ENCODE measurements at places on chromosomes 2 and 18.

- no peak for DNase-seq
Measured at GRCh38 chr2:71070294-71071093, 2.0 kb downstream of the NAGK start.

DNA sequence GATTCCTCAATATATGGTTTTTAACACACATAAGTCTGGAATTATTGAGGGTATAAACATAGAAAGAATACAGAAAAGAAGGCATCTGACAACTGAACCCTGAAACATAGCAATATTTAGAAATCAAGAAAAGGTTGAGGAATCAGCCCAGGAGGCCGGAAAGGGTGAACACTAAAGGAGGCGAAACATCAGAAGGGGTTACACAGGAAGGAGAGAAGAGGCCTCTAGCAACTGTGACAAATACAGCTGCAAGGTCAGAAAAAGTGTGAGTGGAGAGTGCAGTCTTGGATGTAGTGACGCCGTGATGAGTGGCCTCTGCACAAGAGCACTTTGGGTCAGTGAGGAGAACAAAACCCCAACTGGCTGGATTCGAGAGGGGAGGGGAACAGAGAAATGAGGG lies 70.7 kb downstream of the SLC9A2 start:
- no peak for DNase-seq

DNA sequence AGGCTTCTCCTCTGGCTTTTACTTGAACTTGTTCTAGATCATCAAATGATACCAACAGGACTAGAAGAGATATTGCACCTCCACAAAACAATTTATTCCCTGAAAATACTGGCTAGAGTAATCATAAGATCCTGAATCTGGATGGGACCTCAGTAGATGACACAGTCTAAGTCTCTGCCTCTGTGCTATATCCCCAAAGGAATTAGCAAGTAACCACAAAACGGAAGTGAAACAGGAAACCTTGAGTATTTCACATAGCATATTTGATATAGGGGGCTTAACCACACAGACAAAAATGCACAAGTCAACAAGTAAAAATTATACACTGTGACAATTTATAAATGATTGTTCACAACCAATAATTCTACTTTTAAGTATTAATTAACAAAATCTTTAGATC lies 456.9 kb upstream of the TNP1 start:
- DNase-seq = peak; percentile 74

DNA sequence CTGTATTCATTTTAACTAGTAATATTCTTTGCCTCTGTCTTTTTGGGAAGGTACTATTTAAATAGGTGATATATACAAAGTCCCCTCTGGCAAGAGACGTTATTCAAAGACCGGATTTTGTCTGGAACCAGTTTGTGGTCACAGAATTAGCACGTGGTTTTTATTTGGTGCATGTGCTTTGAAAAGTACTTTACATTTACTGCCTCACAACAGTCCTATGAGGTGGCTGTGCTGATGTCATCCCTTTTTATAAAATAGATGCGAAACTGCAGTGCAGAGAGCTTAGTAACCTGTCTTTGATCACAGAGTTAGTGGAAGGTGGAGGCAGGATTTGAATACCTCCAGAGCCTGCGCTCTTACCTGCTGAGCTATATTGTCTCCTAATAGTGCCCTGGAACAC lies 4.0 kb downstream of the LPIN1 start:
- DNase-seq = no peak

DNA sequence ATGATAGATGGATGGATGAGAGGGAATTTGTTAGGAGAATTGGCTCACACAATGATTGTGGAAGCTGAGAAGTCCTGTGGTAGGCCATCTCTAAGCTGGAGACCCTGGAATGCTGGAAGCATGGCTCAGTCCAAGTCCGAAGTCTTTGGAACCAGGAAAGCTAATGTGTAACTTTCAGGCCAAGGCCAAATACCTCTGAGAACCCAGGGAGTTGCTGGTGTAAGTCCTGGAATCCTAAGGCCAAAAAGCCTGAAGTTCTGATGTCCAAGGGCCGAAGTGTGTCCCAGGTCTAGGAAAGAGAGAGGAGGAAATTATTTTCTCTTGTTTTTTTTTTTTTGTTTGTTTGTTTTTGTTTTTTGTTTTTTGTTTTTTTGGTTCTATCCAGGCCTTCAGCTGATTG lies 492.2 kb upstream of the GCFC2 start:
- no peak for DNase-seq

- DNase-seq = no peak
Measured at GRCh38 chr2:23767876-23768621, 158.9 kb downstream of the ATAD2B start.

- no peak for DNase-seq
Measured at GRCh38 chr18:13236411-13236810, 17.9 kb downstream of the LDLRAD4 start.

- no peak for DNase-seq
Measured at GRCh38 chr2:151350579-151351195, 6.7 kb upstream of the TNFAIP6 start.

DNA sequence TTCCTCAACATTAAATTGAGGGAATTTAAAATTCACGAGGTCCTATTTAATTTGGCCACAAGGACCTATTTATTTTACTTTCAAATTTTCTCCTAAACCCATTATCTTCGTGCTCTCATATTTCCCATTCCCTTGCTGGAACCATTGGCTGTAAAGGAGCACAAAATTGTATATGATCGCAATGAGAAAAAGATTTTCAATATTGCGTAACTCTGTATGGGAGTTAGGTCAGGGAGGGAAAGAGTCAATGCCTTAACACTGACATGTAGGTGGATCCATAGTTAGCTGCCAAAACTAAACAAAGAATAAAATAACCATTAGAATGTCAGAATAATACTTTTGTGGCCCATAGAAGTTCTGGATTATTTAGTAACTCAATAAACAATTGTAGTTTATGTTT lies 40.6 kb upstream of the ZC3H15 start:
- no peak for DNase-seq

DNA sequence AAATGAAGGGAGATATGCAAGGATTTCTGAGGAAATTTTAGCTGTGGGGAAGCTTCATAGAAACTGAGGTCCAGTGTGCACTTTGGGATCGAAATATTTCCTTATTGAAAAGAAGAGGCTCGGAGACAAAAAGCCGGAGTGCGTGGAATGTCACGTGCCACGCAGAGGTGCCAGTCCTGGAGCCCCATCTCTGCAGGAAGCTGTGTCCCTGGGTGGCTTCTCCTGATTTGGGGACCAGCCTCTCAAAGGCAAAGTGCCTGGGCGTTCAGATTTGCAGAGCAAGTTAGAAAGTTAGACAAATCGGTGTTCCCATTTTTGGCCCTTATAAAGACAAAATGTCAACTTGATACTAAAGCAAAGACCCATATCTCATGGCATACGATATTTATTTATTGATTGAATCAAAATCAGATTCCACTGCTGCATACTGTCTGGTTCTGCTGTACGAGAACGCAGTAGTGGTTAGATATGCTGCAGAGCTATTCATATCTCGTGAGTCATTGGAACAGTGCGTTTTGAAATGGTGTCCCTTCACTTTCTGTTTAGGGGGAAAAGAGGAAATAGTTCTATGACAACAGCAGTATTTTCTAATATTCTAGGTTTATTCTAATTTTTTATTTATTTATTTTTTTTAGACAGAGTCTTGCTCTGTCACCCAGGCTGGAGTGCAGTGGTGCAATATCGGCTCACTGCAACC lies 9.1 kb upstream of the ATG16L1 start:
- DNase-seq = no peak

- no peak for DNase-seq
Measured at GRCh38 chr2:42095923-42096408, 48.1 kb downstream of the PKDCC start.

DNA sequence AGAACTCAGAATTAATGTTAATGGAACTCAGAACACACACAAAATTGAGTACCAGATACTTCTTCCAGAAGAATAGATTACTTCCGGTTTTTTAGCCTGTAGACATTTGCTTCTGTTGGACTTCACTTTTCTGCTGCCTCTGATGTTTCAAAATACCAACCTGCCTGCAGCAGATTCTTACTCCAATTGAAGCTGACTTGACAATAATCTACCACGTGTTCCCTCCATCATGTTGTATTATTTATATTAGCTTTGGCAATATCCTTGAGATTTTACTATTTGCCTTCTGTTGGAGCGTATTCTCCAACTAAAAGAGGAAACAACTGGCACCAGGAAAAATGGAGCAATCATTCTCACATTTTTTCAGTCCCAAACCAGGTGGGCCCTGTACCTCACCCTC lies 3.1 kb upstream of the GORASP2 start:
- no peak for DNase-seq

GRCh38 chr2:64001382-64002101 lies 17.7 kb downstream of the VPS54 start:
- DNase-seq = no peak

- no peak for DNase-seq
Measured at GRCh38 chr18:62206593-62206992, 19.5 kb downstream of the RELCH start.

DNA sequence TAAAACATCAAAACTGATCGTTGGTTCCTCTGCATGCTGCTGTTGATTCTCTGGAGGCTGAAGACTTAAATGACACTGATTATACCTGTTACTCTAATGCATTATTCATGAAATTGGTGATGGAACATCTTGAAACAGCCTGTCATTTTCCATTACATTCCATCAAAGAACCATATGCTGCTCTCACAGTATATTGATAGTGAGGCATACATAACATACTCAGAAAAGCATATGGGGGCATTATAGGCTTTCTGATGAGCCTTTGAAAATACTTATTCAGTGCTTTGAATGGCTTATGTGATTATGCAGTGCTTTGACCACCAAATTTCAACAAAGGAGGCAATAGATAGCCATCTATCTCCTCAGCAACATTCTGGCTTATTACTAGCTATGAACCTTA lies 392.1 kb downstream of the CDH19 start:
- DNase-seq = no peak

DNA sequence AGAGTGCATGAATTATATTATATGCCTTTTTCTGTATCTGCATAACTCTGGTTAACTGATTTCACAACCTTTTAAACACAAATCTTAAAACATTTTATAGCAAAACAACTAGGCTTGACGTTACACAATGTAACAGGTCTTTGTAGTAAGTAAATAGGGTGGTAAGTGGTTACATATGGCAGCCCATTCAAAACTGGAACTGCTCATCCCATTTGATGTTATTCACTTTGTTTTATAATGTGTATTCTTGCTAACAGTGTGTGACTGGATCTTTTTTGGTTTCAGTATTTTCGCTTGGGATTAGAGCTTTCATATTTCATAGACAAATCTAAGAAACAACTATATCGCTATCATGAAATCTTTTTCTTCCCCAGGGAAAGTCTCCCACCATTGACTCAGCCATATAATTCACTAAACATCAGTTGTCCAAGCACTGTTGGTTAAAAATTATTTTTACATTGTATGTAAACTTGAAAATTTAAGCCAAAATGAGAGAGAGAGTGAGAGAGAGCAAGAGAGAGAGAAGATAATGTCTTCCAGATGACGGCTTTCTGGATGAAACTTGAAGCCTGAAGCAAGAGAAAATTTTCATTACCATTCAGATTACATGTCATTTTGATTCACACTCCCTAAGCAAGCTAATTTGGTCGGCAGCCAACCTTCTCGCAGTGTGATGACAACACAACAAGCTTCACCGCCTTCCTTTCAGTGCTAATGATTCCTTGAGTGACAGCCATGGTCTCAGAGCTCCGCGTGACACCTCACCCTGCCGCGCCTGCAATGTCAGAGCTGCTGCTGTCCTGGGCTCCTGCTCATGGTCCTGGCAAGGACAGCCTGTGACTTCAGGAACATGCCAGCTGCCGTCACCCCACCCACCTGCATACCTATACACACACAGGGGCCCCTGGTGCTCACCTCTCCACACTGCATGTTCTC lies 946.9 kb upstream of the SOX11 start:
- no peak for DNase-seq

GRCh38 chr18:31100436-31101182 lies 1.6 kb downstream of the DSC2 start:
- no peak for DNase-seq

DNA sequence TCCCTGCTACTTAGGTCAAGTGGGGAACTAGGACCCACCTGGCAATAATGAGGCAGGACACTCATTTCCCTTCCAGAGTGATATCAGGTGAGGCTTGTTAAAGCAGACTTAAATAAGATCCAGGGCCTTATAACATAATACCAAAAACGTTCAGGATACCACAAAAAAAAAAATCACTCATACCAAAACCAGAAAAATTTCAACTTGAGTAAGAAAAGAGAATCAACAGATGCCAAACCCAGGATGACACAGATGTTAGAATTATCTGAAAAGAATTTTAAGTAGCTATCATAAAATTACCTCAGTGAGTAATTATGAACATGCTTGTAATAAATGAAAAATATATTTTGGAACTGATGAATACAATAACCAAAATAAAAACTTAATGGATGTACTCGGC lies 255.6 kb upstream of the OSR1 start:
- no peak for DNase-seq

DNA sequence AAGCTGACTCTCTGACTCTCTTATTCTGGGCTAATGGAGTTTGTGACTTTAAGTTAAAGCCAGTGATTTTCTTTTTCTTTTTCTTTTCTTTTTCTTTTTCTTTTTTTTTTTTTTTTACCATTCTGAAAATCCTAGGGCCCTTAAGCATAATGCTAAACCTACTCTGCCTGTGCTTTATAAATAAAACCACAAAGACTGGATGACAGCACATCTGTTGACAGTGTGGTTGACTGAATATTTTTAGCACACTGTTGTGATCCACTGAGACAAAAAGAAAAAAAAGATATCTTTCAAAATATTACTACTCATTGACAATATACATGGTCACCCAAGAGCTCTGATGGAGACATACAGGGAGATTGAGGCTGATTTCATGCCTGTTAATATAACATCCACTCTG lies 121.6 kb downstream of the SNTG2 start:
- DNase-seq = no peak

DNA sequence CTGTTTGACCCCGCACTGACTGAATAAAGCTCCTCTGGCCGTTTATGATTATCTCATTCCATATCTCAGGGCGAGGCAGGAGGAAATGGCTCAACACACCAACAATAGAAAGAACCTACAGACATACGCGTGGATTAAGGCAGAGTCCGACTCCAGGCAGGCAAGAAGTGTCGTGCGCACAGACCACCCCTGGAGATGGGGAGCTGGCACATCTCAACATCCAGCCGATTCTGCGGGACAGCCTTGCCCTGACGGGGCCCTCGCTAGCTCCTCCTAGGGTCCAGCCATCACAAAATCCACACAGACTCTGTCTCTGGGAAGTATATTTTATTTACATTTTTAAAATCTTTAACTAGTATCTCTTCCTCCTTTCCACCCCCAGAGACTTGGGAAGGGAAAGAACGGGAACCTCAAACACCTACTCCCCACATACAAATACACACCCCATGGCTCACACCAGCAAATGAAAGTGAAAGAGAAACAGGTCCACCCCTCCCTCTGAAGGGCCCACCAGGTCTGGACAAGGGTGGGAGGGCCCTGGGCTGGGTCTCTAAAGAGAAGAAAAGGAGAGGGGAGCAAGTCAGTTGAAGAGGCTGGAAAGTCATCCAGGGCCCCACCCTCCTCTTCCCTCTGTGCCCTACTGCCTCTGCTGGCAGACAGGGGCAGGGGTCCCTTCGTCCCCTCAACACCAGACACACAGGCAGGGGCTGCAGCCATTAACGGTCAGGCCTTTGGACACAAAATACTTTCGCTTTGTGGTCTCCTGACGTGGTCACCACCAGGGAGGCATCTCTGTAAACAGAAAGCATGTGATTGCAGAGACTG lies 3.2 kb downstream of the GPBAR1 start:
- DNase-seq = no peak
